Jurkat, Clone E6-1 (cell line): ENCODE measurements at places on chromosomes 6 and 20.

DNA sequence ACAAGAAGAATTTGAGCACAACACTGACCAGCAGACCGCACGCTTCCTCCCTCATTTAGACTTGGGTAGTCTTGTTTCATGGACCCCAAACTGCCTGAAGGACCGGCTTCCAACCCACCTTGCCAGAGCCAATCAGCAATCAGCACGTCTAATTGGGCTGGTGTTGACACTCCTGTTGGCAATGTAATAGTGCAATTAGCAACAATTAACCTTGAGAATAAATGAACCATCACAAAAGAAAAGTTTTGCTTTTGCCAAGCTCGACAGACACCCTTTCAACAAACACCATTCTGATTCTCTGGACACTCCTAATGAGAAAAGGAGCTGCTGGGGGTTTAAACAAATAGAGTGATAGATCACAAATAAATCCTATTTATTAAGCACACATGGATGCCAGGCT lies 61.0 kb downstream of the EDN3 start:
- DNase-seq, result no peak

DNA sequence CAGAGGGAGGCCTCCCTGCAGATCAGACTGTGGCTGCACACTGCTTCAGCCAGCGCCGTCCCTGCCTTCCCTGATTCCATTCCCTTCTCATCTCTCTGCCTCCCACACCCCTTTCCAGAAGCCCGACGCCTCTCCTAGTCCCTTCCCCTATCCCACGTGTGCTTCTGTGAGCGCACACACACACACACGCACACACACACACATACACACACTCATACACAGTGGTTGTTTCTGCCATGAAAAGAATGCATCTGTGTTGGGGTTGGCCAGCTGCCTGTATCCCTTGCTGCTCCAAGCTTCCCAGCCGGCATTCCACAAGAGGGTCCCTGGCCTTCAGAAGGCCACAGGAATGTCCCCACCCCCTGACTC lies 51.7 kb downstream of the MOCS1 start:
- DNase-seq, result no peak

DNA sequence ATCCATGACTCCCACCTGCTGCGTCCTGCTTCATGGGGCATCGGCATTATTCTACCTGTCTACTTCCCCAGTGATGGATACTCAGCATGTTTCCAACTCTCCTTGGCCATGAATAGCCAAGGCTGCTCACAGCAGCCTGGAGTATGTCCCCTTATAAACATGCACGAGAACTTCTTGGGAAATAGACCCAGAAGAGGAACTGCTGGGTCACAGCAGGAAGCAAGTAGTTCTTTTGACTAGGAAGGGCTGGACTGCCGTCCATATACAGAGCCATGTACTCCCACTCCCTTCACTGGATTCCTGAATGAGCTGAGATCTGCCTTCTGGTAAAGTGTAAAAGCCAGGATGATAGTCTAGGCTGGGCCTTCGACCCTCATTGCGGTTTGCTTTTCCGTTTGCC lies 106.3 kb upstream of the KCNK16 start:
- no peak for DNase-seq

DNA sequence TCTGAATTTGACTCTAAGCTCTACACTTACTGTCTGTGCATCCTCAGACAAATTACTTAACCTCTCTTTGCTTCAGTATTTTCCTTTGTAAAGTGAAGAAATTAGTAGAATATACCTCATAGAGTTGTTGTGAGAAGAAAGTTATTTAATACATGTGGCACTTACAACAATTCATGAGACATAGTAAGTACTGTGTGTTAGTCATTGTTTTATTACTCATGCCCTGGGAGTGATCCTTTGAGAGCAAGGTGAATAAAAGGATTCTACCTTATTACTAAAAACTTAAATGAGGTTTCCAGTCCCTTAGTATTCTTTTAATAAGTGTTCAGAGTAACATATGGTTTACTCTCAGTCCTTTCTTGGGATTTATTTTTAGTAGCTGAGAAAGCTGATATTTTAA lies 233.6 kb upstream of the MAP3K7 start:
- no peak for DNase-seq

GRCh38 chr20:1334761-1335160 lies 5.8 kb upstream of the SDCBP2 start:
- DNase-seq, result peak; percentile 58

DNA sequence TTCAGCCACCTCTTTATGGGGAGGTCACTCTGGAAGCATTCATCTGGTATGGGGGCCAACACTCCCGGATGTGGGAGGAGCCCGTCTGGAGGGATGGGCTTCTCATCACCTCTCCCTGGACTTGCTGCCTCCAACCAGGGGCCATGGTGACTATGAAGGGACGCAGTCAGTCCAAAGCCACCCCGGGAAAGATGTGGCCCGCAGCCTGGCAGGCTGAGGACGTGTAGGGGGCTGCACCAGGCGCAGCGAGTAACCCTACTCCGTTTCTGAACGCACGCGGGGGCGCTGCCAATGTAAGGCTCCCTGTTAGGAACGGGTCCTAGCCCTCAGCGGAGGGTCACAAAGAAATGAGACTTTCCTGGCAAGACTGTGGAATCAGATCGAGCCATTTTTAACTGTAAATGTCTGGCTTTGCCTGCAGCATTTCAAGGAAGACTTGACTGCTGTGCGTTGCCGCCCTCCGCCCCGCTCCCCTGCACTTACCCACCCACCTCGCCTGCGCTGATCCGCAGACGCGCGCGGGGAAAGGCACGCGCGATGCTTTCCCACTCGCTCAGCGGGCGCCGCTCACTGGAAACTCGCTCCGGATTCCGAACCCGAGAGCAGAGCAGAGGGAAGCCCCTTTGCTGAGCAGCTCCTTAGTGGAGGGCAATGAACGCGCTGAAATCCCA lies 55.1 kb downstream of the IL20RA start:
- no peak for DNase-seq

- no peak for DNase-seq
Observed at GRCh38 chr20:3911956-3912355, 22.8 kb downstream of the PANK2 start.

DNA sequence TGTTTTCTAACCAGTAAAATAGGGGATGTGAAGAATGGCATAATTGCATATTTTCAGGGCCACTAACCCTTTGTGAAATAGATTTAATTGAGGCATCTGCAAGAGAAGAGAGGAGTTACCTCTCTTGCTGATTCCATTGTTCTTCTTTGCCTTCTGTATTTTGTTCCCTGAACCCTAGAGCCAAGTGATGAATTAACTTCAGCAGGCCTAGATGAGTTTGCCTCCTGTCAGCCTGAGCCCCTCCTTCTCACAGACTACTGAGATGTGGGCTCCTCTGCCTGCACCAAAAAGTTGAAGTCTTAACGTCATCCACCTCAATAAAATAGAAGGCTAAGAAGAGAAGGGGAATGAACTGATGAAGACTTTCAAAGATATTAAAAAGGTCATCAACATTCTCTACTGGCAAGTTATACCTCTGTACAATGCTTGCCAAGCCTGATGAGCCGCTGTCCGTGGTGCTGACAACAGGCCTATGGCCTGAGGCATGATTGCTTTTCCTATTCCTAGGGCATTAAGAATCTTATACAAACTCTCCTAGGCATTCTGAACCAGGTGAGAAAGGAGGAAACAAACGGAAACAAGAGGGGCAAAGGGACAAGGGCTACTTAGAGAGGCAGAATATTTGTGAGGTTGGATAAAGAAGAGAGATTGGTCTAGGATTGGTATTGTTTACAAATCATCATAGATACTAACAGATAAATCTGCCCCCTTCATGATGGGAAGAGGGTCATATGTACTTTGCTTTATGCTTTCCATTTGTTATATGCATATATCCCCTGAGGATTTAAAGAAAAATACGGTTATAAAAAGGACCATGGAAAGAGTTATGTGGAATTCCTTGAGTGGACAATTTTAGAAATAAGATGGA lies 46.8 kb downstream of the CD24 start:
- DNase-seq, result peak; percentile 37

GRCh38 chr6:139175389-139175948 lies 40.6 kb downstream of the HECA start:
- peak; percentile 52 for DNase-seq

- DNase-seq, result no peak
Observed at GRCh38 chr6:126051791-126052190, 65.5 kb downstream of the TRMT11 start.

DNA sequence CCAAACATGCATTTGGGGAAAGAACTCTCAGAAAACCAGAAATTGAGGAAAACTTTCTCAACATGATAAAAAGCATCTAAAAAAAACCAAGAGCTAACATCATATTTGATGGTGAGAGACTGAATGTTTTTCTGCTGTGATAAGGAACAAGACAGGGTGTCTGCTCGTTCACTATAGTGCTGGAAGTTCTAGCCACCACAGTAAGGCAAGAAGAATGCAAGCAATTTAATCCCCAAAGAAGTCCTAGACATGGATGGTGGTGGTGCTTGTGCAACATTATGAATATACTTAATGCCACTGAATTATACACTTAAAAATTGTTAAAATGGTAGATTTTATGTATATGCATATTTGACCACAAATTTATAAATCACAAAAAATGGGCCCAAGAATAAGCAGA lies 53.4 kb downstream of the LYRM2 start:
- DNase-seq, result no peak

DNA sequence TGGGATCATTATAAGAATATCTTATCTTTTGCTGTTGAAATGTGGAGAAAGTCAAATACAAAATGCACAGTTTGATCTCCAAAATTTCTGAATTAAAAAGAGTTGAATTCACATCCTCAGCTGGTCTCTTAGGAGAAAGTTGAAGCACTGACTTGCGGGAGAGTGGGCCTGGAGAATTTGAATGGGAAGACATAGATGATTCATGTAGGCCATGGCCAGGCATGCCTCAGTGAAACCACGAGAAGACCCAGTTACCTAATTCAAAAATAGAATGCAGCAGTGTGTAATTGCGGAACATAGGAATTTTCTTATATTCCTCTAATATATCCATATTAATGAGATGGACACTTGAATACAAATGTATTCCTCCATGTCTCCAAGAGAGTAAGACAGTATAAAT lies 53.0 kb upstream of the DTNBP1 start:
- DNase-seq, result no peak

DNA sequence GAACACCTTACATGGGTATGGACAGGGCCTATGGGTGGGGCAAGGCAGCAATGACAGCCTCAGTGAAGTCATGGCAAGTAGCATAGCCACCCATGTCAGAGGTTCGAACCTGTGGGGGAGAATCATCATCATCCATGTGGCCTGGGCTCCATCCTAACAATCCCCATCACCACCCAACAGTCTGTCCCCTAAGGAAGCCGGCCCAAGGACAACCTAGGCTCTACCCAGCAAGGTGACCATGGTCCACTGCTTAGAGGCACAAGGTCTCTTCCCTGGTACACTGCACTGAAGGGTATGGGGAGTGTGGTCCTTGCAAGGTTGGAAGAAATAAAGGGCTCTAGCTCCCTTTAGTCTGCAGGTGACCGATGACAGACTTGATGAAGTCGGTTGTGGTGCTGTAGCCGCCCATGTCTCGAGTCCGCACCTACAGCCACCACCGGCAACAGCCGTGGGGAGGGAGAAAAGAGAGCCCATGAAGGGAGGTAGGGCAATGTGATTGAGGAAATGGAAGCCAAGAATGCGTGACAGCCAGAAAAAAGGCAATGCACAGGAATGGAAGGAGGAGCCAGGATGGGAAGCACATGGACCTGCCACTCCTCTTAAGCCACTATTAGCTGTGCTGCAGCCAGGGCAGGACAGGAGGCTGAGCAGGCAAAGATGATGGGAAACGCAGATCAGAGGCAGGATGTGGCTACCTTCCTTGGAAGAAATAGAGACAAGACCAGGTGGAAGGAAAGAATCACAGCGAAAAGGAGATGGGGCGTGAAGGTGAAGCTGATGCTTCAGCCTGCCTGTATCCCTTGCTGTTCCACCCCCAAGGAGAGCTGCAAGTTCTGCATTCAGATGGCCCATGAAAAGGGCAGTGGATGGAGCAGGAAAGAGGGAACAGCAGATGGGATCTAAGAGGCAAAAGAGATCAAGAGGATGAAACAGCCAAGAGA lies 5.3 kb downstream of the IDH3B start:
- no peak for DNase-seq

GRCh38 chr6:33757906-33758305 lies 11.2 kb upstream of the IP6K3 start:
- no peak for DNase-seq
